Activated naive CD4-positive, alpha-beta T cell treated with anti-CD3 and anti-CD28 coated beads for 36 hours (primary cell): ENCODE measurements at places on chromosomes 3 and 15.

DNA sequence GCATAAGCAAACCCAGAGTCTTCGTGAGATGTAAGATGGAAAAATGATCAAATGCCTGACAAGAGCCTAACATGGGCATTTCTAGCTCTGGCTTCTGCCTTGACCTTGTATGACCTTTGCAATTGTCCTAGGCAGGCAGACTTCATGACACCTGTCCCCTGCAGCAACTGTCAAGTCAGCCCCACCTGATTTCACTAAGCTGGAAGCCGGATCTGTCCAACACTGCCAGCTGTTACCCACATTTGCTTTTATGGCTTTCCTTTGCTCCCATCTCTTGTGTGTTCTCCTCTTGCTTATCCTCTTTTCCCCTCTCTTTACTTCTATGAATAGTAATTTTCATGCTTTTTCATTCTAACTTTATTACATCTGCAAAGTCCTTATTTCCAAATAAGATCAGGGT lies 48.5 kb upstream of the TNIK start:
- no peak for DNase-seq

DNA sequence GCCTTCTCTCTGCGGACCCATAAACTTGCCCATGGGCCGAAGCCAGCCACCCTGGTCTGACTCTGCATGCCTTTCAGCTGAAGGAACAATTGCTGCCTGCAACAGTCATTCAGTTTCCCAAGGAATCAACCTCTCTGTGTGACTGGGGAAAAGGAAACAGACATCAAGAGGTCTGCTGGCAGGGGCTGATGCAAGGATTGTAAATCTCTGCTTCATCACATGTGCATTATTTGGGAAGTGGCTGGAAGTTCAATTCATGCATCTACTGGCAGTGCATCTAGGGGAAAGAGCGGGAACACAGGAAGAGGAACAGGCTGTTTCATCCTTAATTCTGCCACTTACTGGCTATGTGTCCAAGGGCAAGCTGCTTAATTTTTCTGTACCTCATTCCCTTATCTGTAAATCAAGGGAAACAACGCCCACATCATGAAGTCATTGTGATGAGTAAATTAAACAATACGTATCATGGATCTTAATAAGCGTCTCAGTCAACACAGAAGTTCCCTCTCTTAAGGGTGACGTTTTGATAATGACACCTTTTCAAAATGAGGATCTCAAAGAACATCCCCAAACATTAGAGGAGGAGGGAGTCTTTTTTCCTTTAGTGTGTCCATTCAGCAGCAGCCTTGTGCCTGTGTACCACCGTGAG lies 17.4 kb upstream of the ADPGK start:
- DNase-seq = no peak

- no peak for DNase-seq
Measured at GRCh38 chr3:189360291-189360690, 188.5 kb downstream of the TPRG1 start.

DNA sequence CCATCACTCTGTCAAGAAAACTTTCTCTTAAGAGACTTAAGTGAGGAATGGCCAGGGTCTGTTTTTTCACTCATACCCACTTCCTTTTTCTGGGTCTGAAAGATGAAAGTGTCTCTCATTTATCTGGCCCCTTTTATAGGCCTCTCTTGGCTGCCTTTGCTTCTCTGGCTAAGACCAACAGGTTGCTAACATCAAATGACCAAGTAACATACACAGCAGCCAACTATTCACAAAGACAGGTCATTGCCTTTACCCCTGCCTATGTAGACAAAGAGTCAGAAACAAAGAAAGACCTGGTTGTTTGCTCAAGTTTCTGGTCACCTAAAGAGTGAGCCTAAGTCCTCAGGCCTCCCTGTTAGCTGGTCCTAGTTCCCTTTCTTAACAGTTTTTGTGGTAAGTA lies 24.0 kb upstream of the CSTA start:
- no peak for DNase-seq

DNA sequence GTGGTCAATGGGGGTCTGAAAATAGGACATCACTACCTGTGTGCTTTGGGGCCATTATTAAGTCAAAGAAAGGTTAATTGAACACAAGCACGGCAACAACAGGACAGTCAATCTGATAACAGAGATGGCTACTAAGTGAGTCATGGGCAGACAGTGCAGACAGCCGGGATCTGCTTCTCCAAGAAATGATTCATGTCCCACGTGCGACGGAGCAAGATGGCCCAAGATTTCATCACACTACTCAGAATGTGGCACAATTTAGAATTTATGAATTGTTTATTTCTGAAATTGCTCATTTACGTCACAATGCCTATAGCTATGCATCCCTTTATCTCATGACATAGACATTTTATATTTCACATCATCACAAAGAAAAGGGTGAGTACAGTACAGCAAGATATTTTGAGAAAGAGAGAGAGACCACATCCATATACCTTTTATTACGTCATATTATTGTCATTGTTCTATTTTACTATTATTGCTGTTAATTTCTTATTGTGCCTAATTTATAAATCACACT lies 770.6 kb upstream of the NR2F2 start:
- DNase-seq = no peak

- no peak for DNase-seq
Measured at GRCh38 chr3:331881-332280, 135.3 kb downstream of the CHL1 start.

DNA sequence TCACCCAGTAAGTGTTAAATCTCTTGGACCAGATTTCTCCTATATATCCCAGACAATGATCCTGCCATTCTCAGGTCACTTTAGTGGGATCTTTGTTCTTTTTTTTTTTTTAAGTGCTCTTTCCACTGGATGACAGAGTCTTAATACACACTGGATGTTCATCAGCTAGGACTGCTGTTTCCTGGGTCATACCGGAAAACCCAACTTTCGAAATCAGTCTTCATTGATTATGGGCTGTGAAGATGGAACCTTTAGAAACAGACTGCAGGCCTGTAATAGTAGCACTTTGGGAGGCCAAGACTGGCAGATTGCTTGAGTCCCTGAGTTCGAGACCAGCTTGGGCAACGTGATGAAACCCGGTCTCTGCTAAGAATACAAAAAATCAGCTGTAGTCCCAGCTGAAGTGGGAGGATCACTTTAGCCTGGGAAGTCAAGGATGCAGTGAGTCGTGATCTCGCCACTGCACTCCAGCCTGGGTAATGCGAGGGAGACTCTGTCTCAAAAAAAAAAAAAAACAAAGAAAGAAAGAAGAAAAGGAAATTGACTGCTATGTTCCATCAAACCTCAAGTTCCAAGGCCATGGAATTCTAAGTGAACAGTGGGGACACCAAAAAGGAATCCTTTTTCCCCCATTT lies 2.3 kb downstream of the EOGT start:
- no peak for DNase-seq
